ENCODE measurements at places on chromosomes 5 and 9.
A peak's percentile ranks its signal among the peaks of the same experiment; 100 is the strongest.

GRCh38 chr9:120018550-120018949, 561.4 kb downstream of the CDK5RAP2 start:
- DNase-seq: no peak

GRCh38 chr9:38285236-38285635, 107.3 kb upstream of the ALDH1B1 start:
- no peak for DNase-seq

GRCh38 chr9:16627967-16628366, 242.5 kb downstream of the BNC2 start:
- DNase-seq: no peak

- peak; percentile 75 for DNase-seq
Measured at GRCh38 chr5:94968507-94969095, 316.3 kb downstream of the MCTP1 start.

- no peak for DNase-seq
Measured at GRCh38 chr5:80960531-80961375, 590 bp downstream of the RASGRF2 start.

DNA sequence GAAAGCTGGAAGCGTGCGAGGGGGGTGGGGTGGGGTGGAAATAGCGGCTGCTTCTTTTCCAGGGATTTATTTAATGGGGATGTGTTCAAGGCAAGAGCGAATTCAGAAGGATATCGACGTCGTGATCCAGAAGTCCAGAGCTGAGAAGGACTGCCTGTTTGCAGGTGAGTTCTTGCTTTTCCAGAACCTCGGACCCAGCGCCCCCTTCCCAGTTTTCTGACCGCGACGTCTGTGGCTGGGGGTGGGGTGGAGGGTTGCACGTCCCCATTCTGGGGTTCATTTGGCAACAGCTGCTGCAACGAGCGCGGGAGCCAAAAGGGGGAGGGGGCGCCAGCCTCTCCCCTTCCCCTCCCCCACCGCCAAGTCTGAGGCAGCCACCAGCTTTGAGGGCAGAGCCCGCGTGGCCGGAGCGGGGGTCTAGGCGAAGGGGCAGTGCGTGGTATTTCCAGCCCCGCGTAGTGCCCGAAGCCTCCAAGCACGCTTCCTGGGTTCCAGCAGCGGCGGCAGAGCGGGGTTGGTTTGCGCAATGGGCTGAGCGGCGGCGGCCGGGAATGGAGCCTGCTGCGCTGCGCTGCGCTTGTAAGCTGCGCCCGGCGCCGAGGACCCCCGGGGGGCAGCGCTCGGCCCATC, 701 bp downstream of the PARP8 start:
- no peak for DNase-seq

DNA sequence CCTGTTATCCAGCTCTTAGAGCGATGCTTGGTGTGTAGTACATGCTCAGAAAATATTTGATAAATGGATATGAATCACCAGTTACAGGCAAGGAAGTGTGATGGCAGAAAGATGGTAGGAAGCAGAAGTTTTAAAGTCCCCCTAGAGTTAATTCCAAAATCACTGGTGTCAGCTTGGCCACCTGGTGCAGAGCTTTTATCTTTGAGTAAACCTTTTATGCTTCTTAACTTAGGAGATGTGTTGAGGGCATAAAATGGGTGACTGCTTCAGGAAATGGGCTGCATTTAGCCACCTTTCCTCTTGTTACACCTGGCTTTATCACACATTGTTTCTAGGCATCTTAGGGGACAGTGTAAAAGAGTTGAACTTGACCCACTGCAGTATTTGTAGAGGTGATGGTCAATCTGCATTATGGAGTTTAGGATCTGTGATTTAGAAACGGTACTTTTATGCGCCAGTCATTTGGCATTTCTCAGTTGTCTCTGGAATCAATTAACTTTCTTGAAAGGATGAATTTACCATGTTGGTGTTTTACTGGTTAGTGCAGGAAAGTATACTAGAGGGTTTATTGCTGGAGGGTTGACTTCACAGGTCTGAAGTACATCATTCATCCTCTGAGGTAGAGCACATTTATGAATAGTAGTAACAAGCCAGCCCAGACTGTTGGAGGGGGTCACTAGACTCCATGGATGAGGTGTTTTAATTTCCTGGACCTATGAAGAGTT, 7.5 kb upstream of the FAM120AOS start:
- no peak for DNase-seq

DNA sequence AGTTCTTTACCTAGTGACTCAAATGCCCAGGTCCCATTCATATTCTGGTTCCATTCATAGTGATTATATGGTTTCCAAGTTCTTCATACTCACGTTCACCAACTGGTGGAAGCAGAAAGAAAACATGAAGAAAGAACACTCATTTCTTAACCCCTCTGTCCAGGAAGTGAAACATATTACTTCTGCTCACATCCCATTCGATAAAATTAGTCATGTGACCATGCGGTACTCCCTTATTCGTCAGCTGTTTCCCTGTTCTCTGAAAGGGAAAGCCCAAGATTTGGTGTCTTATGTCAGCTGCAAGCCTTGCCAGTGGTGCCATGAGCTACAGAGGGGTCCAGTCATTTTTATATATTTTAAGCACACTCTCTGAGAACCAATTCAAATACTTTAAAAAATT, 387.0 kb upstream of the DMAC1 start:
- no peak for DNase-seq

DNA sequence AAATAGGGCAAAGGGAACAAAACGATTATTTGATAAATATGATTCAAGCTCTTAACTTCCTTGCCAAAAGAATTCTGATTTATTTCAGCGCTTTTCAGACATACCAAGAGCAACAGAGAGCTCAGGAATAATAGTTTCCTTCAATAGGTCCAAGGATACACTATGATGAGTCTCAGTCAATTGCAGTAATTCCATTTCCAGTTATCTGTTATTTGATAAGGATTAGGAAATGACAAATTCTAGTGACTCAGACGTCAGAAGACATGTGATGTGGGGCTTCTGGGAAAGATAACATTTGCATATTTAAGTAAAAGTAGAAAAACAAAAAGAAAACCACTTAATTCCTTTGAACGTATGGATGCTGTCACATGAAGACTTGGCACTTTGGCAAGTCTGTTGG, 1250.8 kb upstream of the CDH18 start:
- no peak for DNase-seq

DNA sequence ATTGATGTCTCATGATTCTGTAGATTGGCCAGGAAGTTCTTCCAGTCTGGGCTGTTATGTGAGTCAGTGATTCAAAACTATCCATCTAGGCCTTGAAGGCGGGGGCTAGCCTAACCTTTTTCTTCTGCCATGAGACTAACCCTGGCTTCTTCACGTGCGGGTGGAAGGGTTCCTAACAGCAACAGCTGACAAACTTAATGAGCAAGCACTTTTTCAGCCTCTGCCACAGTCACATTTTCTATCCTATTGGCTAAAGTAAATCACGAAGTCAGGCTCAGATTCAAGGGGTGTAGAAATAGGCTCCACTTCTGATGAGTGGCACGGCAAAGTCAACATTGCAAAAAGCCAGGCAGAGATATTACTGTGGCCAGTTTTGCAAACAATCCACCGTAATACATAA, 68.4 kb downstream of the STK32A start:
- peak; percentile 51 for DNase-seq

DNA sequence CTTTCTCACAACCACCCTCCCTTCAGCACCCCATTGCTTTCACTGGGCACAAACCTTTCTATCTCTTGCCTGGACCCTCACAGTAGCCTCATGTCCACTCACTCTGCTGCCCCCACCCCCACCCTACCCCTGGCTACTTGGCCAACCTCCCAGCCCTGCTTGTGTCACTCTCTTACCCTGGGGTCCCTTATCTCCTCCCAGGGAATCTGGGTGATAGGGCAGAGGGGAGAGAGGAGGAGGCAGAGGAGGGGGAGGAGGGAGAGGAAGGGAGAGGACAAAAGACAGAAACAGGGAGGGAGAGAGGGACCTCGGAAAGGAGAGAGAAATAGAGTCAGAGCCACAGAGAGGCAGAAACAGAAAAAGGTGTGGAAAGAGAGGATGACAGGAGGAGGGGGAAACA, 25.0 kb upstream of the KIF12 start:
- no peak for DNase-seq

- peak; percentile 11 for DNase-seq
Measured at GRCh38 chr9:113590991-113591898, 127.7 kb downstream of the RGS3 start.

- no peak for DNase-seq
Measured at GRCh38 chr5:133930813-133931090, 37.7 kb downstream of the C5orf15 start.

- no peak for DNase-seq
Measured at GRCh38 chr5:75395277-75395676, 58.3 kb downstream of the HMGCR start.
